ENCODE measurements at places on chromosomes 13 and 19.

- no peak for DNase-seq
Observed at GRCh38 chr13:28575200-28575599, 80.3 kb upstream of the FLT1 start.

DNA sequence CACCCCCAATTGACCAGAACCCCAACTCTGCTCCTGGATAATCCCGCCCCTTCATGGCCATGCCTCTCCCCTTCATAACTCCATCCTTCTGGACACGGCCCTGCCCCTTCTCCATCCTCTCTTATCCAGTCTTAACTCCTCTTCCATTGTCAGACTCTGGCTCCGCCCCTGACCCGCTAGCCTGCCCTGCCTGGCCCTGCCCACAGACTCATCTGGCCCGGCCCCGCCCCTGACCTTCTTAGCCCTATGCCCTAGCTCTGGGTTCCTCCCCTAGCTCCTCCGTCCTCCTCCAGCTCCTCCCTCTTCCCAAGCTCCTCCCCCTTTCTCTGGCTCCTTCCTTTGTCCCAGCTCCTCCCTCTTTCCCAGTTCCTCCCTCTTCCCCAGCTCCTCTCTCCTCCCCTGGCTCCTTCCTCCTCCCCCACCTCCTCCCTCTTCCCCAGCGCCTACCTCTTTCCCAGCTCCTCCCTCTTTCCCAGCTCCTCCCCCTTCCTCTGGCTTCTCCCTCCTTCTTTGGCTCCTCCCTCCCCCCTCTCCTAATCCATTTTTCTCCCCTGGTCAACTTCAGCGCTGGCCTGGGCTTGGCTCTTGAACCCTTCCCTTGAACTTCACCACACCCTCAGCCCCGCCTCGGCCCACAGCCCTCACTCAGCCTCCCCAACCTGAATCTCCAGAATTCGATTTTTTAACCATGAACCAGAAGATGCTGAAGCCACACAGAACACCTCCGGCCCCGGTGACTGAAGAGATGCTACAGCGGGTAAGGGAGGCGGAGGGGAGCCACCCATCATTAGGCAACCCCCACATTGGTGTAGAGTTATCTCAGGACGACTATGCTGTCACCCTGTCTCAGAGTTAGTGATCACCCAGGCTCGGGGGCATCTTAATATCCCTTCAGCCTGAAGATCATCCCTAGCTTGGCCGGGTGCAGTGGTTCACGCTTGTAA, 9.2 kb upstream of the ZNF358 start:
- no peak for DNase-seq

DNA sequence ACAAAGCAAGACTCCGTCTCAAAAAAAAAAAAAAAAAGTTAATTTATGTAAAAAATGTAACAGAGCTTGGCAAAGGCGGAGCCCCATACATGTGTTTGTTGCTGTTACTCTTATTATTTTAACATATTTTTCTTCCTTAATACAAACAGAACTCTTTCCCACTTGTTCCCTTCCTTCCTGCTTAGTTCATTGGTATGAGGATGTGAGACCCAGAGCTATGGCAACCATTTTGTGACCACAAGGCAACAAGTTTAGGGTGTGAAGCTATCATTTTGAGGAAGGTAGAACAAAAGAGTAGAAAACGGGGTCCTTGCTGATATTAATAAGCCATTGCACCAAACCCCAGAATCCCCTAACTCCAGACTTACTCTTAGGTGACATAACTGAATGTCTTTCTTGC, 5.4 kb downstream of the IFNL1 start:
- DNase-seq: no peak

- DNase-seq: no peak
Observed at GRCh38 chr13:45542878-45543277, 72.7 kb downstream of the ERICH6B start.

GRCh38 chr19:18118420-18119012, 20.9 kb downstream of the MAST3 start:
- no peak for DNase-seq

DNA sequence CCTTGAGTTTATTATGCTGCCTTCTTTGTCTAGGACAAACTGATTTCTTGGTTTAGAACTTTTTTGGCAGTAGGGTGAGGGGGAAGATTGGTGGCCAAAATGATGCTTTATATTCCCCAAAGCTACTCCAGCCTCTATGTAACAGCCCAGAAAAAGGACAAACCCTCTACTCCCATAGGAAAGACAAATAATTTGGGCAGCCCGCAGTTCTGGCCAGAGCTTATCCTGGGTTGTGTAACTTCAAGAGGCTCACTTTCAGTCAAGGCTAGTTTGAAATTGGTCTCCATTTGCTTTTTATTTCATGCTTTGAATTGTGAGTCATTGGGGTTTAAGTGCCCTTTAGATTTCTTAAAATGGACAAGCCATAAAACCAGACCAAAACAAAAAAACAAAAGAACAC, 142.3 kb downstream of the OLFM4 start:
- DNase-seq: no peak

DNA sequence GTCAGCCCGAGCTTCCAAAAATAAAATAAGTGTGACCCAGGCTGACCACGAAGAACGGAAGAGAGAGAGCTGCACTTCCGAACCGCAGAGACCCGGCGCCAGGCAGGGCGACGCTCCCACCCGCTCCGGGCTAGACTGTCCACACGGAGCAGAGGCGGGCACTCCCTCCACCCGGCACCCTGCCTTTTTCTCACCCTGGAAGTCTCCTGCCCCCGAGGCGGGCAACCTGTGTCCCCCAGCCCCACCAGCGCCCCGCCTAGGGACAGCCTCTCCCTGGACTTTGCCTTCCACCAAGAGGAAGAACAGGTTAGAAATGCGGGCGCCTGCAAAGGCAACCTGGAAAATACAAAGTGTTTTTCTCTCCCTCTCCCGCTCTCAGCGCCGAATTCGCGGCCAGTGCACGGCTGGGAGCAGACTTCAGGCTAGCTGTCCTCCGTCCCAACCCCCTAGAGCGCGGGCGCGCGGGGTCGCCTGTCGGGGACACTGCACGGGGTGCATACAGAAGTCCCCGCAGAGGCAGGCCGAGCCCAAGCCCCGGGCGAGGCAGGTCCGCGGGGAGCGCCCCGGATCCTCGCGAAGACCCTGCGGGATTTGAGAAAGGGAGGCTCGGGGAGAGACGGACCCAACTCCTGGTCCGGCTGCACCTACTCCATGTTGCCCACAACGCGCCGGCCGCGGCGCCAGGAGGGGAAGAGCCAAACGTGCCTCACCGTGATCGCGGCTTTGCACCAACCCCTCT, 845 bp downstream of the SPRY2 start:
- DNase-seq: no peak

GRCh38 chr19:38221919-38222830, 1.8 kb downstream of the DPF1 start:
- DNase-seq: no peak

GRCh38 chr19:18280247-18281081, 958 bp downstream of the JUND start:
- DNase-seq: peak; percentile 85

DNA sequence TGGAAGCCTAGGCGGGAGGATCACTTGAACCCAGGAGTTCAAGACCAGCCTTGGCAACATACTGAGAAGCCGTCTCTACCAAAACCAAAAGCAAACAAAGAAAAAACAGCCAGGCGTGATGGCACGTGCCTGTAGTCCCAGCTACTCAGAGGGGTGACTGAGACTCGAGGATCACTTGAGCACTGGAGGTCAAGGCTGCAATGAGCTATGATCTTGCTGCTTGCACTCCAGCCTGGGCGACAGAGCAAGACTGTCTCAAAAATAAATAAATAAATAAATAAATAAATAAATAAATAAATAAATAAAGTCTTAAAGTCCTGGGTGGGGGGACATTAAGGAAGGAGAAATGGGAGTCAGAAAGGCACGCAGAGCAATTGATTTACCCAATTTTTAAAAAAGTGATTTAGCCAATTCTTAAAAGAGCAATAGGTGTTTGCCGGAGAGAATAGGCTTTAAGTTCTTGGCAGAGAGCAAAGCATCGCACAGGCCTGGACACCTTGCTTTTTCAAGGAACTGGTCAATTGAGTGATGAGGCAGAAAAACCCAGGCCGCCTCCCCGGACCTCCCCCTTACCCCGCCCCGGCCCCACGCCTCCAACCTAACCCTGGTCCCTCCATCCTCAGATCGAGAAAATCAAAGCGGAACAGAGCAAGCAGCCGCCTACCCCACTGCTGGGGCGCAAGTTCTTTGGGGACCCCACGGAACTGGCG, 9.5 kb upstream of the SHKBP1 start:
- DNase-seq: no peak
